ENCODE measurements at places on chromosomes 5 and 9.

- no peak for DNase-seq
Observed at GRCh38 chr5:139863361-139863760, 67.8 kb downstream of the PSD2 start.

- no peak for DNase-seq
Observed at GRCh38 chr5:33369485-33370465, 71.0 kb upstream of the TARS1 start.

DNA sequence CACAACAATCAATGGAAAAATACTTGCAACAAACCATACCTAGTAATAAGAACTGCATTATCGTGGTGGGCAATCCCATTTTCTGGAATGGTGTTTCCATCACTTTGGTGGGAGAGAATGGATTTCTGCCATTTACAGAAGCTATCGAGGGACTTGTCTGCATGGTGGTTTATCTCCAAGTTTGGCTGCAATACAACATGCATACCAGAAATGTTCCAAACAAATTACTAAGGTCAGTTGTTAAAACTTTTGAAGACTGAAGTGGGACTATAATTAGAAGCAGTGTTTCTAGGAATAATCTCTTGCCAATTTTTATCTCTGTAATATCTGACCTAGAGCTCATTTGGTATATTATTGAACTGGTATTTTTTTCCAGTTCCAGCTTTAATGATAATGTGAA lies 30.3 kb downstream of the ADAMTS6 start:
- DNase-seq, result no peak

DNA sequence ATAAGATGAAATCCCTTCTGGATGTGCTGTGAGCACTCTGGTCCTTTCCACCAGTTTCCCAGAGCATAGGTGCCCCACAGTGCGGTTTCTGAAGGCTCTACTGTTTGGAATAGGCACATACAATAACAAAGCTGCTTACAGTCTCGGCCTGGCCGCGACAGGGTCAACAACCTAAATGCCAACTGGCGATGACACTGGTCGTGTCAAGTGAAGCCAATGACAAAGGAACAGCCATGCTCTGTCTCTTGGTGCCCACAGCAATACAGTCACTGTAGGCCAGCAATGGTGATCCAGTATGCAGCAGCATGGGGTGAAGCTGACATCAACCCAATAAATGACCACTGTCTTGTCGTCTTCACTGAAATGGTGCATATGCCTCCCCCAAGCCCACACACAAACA lies 47.8 kb upstream of the EQTN start:
- no peak for DNase-seq

DNA sequence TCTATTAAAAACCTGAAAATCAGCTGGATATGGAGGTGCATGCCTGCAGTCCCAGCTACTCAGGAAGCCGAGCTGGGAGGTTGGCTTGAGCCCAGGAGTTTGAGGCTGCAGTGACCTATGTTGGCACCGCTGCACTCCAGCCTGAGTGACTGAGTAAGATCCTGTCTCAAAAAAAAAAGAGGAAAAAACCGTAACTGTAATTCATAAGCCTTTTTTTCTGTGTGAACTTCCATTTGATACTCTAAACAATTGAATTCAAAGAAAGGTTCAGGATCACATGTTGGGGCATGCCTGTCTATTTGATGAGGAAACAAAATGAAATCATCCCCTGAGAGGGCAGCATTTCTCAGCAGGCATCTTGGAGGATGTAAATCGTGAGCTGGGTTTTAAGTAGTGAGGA lies 38.8 kb downstream of the ITGA2 start:
- DNase-seq, result no peak

DNA sequence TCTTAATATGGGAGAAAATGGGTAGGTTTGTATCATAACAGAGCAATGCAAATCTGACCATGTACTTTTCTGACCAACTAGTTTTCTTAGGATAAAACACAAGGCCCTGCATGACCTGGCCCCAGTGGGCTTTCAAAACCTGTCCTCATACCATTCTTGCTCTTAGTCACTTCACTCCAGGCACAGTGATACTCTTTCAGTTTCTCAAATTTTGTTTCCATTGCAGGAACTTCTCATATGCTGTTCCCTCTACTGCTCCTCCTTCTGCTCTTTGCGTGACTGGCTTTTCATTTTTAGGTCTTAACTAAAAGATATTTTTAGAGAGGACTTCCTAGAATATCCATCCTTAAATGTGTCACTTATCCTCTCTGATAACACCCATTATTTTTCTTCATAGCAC lies 112.4 kb downstream of the INIP start:
- no peak for DNase-seq

GRCh38 chr9:80954521-80954920 lies 734.8 kb downstream of the TLE1 start:
- DNase-seq, result no peak

- no peak for DNase-seq
Observed at GRCh38 chr5:148085977-148086705, 22.4 kb downstream of the SPINK5 start.

DNA sequence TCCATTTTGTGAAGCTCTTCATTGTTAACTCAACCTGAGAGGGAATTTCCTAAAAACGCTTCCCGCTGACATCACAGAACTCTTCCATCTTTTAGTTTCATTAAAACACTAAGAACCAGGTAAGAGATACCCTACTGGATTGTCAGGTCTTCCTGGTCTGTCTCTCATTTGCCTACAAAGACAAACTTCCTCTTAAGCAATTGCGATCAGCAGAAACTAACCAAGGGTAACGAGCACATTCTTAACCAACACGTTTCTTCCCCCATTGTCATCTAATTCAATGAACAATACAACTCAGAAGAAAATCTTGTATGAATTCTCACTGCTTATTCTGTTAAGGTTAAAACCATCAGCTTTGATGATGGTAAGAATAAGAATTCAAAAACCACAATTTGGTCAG lies 6.6 kb downstream of the FBXW11 start:
- no peak for DNase-seq

Measured in activated T-cell treated with anti-CD3 and anti-CD28 coated beads for 1 hour (primary cell).